LHCN-M2 (cell line): ENCODE measurements at places on chromosomes 2 and 18. TPM values are rescaled to one million over a fixed set of nuclear protein-coding genes. Genes with fewer than 3 reads are reported as not detected.
A peak's percentile ranks its signal among the peaks of the same experiment; 100 is the strongest.

The CRYGD gene
- not detected in 2 replicates for total RNA-seq

DNA sequence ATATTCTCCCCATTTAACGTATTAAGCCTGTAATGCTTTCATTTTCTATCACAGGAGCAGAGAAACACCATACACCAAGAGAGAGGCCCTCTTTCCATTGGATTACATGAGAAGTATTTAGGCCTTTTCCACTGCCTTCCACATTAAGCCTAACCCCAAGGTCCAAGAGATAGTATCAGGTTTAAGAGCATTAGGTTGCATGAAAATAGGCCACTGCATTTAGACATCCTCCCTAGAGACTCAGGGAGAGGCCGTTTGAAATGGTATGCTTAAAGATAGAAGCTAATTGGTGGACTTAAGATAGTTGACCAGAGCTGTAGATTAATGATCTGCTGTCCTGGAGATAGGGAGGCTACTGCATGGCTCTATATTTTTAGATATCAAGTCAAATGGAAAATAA lies 128.5 kb upstream of the PTPRM start:
- no peak for DNase-seq

- no peak for DNase-seq
Observed at GRCh38 chr2:98769784-98770183, 38.9 kb upstream of the MGAT4A start.

GRCh38 chr2:65159906-65160305 lies 30.0 kb upstream of the RAB1A start:
- DNase-seq, result peak; percentile 23

- no peak for DNase-seq
Observed at GRCh38 chr2:71483246-71483645, 29.9 kb downstream of the DYSF start.

GRCh38 chr18:56289381-56289780 lies 349.0 kb downstream of the TXNL1 start:
- DNase-seq, result no peak

The GCC2 gene
- total RNA-seq, result 11.7 and 18.0 TPM in 2 replicates

The MSGN1 gene
- total RNA-seq, result 0.46 TPM in 1 of 2 replicates, not detected in the other

GRCh38 chr18:25420077-25420825 lies 68.3 kb upstream of the ZNF521 start:
- peak; percentile 22 for DNase-seq

The CCT4 gene
- total RNA-seq, result 203 and 205 TPM in 2 replicates

DNA sequence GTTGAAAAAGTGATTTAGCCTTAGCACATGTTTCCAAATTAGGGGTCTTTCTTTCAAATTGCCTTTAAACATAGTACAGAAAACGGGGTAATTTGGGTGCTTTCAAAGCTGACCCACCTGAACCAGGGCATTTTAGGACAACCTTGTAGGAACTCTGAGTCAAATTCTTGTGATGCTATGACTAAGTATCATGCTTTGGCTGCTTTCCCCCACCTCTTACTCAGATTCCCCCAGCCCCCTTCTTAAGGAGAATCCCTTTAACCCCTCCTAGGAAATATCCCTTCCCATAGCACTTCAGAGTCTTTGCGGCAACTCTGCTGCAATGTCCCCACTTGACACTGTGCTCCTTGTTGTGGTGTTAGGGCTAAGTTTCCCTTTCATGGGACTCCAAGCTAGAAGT lies 18.6 kb upstream of the KLF7 start:
- no peak for DNase-seq

DNA sequence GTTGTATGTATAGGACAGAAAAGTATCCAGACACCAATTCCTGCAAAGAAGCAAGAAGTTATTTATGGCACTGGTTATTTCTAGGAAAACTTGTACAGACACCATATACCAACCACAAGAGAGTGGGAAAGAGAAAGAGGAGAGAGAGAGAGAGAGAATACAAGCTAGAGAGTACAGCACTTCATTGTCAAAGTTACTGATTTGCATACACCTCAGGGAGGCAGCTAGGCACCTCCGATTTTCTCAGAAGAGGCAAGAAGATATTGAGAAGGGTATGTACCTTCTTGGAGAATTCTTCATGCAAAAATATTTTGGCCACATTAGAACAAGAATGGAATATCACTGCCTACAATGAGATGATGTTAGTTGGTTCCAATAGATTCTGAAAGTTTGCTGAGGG lies 333.9 kb upstream of the PIK3C3 start:
- no peak for DNase-seq

DNA sequence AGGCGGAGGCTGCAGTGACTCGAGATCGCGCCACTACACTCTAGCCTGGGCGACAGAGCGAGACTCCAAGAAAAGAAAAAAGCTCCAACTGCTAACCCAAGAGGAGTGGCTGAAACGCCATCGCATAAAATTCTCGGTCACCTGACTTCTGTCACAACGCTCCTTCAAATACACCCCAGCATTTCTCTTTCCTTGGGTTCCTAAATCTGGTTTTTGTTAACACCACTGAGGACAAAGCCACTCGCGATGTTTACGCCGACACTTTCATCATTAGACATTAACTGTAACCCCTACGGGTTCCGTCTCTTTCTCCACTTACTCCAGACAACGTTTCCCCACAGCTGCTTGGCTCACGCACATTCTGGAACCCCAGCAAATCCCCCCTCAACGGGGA lies 679 bp downstream of the CLK1 start:
- DNase-seq, result no peak

The SRBD1 gene
- total RNA-seq, result 19.0 and 22.7 TPM in 2 replicates

- DNase-seq, result no peak
Observed at GRCh38 chr18:58539659-58540380, 89.1 kb downstream of the ALPK2 start.

The CABLES1 gene
- total RNA-seq, result 7.1 and 8.3 TPM in 2 replicates

The RAB31 gene
- total RNA-seq, result 26.2 and 31.3 TPM in 2 replicates

- DNase-seq, result no peak
Observed at GRCh38 chr2:67724261-67724660, 327.1 kb downstream of the ETAA1 start.

The EMILIN1 gene
- 6.1 and 11.0 TPM in 2 replicates for total RNA-seq

DNA sequence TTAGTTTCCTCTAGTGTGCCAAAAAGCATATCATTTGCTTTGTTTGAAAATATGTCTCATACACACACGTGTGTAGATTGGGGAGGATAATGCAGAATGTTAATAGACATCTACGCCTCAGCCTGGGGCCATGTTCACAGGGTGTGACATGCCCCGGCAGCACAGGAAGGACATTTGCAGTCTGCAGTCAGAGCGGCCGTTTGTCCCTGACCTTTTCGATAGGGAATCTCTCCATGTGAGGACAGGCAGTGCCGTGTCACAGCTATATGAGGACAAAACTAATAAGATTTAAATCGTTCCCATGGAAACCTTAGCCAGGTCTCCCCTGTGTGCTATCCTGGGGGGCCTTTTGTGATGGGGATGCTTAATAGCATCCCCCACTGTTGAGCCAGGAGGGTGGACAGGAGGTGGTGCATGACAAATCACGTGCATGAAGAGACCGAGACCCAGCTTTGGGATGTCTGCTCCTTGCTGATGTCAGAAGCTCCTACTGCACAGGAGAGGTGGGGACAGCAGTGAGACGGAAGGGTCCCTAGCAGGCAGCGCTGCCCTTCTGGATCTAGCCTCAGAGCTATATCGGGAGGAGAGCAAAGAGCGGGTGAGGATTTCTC lies 100.6 kb downstream of the RNF144A start:
- DNase-seq, result no peak

- no peak for DNase-seq
Observed at GRCh38 chr18:54094474-54094873, 130.0 kb downstream of the MBD2 start.

DNA sequence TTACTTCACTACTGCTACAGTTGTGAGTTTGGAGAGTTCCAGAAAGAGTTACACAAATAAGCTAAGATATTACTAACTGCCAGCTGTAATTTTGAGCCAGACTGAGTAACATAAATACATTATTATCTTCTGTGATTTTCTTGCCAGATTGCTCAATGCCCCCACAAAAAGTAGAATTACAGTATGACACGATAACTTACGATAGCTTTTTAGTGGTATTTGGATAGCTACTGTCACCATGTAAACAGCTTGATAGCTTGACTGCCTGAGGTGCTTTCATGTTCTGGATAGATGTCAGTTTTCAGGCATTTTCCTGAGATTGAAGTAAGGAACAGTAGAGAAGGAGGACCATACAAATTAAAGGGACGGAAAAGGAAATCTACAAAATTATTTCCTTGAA lies 533.3 kb downstream of the SOCS6 start:
- DNase-seq, result no peak

DNA sequence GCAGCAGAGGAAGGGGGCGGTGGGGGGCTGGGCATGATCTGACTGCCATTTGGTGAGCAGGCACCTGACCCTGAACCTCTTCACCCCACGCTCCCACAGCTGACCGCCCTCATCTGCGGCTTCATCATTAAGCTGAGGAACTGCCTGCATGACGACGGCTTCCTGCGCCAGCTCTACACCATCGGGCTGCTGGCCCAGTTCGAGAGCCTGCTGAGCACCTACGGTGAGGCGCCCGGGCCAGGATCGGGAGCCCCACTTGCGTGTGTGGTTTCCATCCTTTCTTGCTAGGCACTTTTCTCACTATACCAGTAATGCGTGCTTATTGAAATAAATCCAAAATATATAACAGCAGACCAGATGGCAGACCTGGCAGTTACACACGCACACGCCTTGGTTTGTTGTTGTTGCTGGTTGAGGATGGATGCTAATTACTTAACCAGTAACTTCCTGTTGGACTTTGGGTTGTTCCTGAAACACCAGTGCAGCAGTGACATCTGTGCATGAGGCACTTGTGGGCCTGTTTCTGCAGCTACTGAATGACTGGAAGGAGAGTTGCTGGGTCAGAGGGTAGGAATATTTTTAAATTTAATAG lies 43.7 kb downstream of the COA5 start:
- DNase-seq, result no peak

- DNase-seq, result no peak
Observed at GRCh38 chr18:69469444-69469919, 68.8 kb downstream of the DOK6 start.

The ARHGEF4 gene
- total RNA-seq, result 0.23 TPM in 1 of 2 replicates, not detected in the other

GRCh38 chr18:28789502-28789901 lies 612.6 kb upstream of the CDH2 start:
- DNase-seq, result no peak

GRCh38 chr2:206556357-206556949 lies 85.8 kb upstream of the FAM237A start:
- DNase-seq, result peak; percentile 43

The ARPC2 gene
- 499 and 526 TPM in 2 replicates for total RNA-seq

DNA sequence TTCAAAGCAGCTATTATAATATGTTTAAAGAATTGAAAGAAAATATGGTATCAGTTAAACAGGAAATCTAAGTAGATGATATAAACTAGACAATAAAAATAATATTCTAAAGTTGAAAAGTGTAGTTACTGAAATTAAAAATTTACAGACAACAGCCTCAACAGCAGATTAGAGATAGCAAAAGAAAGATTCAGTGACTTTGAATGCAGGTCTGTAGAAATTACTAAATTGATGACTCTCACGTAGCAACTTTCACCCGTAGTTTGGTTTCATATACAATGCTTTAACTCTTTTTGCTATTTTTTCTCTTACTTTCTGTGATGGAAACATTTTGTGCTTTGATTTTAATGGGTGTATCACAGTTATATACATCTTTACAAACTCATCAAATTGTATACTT lies 44.8 kb downstream of the SPAST start:
- DNase-seq, result no peak

DNA sequence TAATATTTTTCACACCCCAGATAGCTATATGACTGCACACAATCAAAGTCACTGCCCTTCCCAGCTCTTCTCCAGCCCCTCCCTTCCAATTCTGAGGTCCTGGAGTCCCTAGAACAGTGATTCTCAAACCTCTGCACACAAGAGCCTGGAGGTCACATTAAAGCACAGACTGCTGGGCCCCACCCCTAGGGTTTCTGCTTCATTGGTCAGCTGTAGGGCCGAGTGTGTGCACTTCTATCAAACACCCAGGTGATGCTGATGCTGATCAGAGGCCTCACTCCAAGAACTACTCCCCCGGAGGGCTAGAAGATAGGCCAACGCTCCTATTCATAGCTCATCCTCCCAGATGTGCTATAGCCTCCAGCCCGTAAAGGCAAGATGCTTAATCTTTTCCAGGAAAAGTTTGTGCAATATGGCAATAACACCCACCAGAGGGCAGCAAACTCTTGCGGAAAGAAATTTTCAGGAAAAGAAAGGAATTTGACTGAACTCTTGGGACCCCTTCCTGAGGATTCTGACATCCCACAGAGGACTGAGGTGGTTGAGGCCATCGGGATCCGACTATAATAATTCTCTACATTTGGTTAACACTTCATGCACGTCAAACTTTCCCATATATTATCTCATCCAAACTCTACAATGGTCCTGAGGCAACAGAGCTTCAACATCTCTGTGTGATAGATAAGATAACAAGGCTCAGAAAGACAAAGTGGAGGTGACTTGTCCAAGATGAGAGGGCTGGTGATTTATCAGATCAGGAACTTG lies 194.2 kb upstream of the PKDCC start:
- DNase-seq, result peak; percentile 59

DNA sequence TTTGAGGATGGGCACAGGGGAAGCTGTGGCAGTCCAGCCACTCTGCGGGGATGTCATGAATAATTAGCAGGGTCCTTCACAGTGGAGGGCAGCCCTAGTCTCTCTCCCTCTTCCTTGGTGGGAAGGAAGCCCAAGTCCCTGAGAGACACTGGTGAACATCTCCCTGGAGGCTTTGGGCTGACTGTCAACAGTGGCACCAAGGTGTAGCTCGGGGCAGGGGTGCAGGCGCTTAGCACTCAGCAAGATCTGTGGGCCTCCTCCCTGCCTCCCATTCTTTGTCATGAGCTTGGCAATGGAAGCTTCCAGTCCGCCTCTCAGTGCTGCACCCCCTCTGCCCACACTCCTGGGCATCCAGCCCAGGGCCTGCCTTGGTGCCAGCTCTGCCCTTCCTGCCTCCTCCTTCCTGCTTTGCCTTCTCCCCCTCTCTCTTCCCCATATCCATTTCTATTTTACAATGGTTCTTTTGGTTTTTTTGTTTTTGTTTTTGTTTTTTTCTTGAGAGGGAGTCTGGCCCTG lies 59.4 kb downstream of the STEAP3 start:
- DNase-seq, result no peak

The TUBA3D gene
- total RNA-seq, result 2.0 TPM in 1 of 2 replicates, not detected in the other

The ST6GAL2 gene
- total RNA-seq, result not detected in 2 replicates

The FOXD4L1 gene
- total RNA-seq, result 0.06 TPM in 1 of 2 replicates, not detected in the other

The IKZF2 gene
- 5.1 and 6.1 TPM in 2 replicates for total RNA-seq

DNA sequence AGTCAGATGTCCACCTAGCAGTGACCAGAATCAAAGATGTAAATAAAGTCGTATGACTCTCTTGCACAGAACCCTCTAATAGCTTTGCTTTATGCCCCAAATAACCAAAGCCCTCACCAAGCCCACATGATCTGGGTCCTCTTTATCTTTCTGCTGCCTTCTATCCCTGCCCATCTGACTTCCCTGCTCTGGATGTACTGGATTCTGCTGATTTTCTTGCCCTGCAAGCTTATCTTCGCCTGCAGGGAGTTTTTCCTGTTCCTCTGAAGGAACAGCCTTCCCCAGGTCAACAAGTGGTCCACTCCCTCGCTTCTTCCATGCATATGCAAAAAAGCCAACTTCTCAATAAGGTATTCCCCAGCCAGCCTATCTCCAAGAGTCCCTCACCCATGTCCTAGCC lies 18.7 kb downstream of the IL36B start:
- no peak for DNase-seq
